ENCODE measurements at places on chromosomes 16 and 17. TPM values are rescaled to one million over a fixed set of nuclear protein-coding genes. Genes with fewer than 3 reads are reported as not detected.

GRCh38 chr16:85730186-85730465 is 20.8 kb downstream of the C16orf74 start:
- no peak for DNase-seq

- no peak for DNase-seq
Measured at GRCh38 chr17:71978435-71978834, 142.4 kb upstream of the SOX9 start.

- DNase-seq, result no peak
Measured at GRCh38 chr17:20116683-20117309, 107.6 kb downstream of the SPECC1 start.

- DNase-seq, result no peak
Measured at GRCh38 chr16:57252148-57252721, 7.2 kb downstream of the ARL2BP start.

DNA sequence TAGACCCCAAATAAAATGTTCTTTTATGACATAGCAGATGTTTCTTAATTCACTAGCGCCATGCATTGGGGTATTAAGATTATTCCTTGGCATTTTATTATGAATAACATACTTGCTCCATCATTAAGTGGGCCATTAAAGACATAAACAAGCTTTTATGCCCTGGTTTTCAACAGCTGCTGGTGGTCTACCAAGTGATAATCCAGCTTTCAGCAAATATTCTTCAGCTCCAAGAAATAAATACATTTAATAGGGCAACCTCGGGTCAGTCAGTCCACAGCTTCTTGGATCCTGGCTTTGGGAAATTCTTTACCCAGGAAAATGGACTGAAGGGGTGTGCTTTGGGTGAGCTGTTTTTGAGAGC is 217.3 kb upstream of the IRX3 start:
- DNase-seq, result no peak

Gene GCGR
- not detected for total RNA-seq

DNA sequence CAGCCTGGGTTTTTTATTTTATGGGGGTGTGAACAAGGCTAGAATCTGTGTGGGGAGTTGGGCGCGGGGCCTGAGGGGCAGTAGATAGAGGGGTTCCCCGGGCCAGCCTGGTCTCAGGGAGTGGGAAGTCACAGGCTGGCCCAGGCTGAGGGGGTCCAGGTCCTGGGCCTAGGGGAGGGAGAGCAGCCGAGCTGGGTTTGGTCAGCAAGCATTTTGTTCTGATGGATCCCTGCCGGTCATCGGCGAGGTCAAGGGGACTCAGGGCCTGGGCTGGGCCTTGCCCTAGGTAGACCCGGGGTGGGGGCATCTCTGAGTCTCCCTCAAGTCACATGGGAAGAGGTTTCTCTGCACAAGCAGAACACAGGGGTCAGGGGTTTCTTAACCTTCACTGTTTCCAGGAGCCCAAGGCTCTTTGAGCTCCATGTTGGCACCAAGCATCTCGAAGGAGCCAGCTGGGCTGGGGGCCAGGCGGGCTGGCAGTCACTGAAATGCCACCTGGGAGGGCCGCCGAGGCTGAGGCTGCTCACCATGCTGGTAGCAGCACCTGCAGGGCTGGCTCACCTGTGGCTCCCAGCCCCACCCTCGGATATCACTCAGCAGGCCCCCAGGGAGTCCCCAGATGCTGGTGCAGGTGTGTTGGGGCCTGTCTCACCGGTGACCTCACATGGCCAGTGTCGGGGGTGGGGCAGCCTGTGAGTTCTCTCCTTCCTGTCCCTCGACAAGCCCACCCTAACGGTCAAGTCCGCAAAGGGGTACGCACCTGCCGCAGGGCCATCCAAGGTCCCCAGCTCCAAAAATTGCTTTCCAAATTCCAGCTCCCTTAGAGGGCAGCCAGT is 41.0 kb downstream of the SLC7A5 start:
- no peak for DNase-seq

Gene VAT1L
- total RNA-seq, result 18.8 TPM

Gene ZFPM1
- 5.1 TPM for total RNA-seq

DNA sequence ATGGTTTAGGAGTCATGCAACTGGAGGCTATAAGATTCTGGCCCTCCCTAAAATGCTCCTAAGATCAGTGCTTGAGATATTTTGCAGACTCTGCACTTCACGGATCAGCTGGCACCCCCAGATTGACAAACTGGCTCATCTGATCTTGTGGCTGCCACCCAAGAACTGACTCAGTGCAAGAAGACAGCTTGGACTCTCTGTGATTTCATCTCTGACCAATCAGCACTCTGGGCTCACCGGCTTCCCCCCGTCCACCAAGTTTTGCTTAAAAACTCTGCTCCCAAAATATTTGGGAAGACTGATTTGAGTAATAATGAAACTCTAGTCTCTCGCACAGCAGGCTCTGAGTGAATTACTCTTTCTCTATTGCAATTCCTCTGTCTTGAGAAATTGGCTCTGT is 26.3 kb upstream of the CCL2 start:
- no peak for DNase-seq

Gene LRRC45
- total RNA-seq, result 6.0 TPM

DNA sequence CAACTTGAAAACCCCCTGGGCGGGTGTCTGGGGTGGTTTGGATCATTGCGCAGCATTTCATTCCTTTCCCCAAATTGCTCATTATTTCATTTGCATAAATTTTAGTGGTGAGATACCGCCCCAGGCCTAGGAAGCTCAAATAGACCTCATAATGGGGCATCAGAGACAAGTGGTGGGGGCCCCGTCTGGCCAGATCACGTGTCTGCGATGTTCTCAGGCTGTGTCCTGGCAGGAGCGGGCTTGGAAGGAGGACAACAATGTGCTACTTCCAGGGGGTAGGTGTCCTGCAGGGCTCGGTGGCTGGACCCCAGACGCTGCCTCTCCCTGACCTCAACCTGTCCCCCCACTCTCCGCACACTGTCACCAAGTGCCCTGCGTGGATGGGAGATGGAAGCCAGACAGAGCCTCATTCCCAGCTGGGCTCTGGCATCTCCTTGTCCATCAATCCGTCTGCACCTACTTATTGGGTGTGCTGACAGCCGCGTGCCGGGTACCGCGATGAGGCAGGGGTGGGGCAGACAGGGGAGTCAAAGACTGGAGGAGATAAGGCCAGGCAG is 116.9 kb downstream of the NTN1 start:
- DNase-seq, result peak; percentile 82

DNA sequence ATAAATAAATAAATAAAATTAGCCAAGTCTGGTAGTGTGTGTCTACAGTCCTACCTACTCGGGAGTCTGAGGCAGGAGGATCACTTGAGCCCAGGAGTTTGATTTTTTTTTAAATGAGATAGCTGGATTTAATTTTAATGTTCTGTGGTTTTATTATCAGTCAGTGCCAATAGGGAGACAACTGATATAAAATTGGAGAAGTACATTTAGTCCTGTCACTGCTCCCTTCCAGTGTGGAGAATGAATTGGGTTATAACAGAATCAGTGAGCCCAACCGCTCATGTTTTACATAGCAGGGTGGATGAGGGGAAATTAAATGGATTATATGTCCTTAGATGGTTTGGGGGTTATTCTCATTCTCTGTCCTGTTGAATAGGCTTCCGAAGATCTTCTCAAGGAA is 6.2 kb downstream of the NME1 start:
- no peak for DNase-seq

Gene TBC1D3
- total RNA-seq, result not detected

Gene NLE1
- 4.2 TPM for total RNA-seq

GRCh38 chr17:49596613-49597244 is 21.1 kb downstream of the NXPH3 start:
- DNase-seq, result no peak

GRCh38 chr17:57856792-57857620 is 7.2 kb upstream of the MRPS23 start:
- DNase-seq, result no peak

GRCh38 chr17:32558997-32559650 is 72.3 kb downstream of the CDK5R1 start:
- DNase-seq, result no peak

DNA sequence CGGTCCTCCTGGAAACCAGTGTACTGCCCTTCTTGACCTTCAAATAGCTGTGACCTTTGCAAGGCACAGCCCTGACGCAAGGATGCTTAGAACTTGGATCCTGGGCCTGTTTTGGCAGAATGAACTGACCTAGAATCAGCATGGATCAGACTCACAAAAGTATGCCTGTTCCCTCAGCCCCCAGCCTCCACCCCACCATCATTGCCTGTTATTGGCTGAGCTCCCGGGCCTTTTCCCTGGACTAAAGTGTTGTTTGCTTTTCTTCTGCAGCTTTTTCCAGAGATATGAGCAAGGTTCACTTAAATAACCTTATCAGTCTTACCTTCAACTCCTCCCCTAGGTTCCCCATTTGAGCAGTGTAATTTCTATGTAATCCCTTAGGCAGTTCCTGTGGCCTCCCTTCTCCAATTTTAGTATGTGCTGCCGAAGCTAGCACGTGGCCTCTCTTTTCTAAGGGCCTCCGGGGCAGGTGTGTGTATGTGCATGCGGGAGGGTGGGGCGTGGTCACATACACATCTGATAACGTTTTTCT is 347.4 kb downstream of the MAF start:
- DNase-seq, result no peak

DNA sequence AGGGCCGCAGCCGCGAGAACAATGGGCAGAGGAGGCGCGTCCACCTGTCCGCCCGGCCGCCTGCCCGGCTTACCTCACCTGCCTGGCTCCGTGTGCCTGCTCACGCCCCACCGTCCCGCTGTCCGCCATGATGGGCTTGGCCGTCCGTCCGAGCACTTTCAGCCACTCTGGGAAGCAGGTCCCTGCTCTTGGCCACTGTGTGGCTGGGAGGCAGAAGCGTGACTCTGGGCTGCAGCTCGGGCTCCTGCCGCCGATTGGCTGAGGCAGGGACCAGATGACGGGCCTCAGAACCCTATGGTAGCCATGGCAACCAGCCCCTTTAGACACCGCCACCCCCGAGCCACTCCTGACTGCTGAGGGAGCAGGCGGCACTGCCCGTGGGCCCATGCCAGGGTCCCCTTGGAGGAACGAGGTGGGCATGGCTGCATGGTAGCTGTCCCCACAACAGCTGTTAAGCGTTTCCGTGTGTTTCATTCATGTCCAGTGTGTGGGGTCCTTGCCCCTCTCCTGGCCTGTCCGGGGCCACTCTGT is 8.9 kb upstream of the AXIN1 start:
- no peak for DNase-seq

GRCh38 chr16:84156342-84156784 is 11.3 kb downstream of the DNAAF1 start:
- no peak for DNase-seq

GRCh38 chr16:6684076-6684673 is 648.5 kb upstream of the RBFOX1 start:
- no peak for DNase-seq

DNA sequence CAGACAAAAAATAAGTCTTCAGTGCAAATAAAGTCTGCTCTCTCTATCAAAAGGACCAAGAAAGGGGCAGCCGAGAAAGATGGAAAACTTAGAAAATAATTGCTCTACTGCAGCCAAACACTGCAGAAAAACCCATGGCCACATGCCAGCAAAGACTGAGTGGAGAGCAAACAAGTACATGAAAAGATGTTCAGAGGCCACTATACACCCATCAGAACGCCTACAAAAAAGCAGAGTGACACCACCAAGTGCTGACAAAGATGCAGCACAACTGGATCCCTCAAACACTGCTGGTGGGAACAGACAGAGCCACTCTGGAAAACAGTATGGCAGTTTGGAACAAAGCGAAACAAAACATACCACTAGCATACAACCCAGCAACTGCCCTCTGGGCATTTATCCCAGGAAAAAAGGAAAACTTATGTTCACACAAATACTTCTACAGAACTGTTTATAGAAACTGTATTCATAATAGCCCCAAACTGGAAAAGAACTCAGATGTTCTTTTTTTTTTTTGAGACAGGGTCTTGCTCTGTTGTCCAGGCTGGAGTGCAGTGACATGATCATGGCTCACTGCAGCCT is 36.7 kb downstream of the KIAA0753 start:
- DNase-seq, result no peak

GRCh38 chr17:17694169-17695081 is 13.2 kb downstream of the RAI1 start:
- peak; percentile 80 for DNase-seq

DNA sequence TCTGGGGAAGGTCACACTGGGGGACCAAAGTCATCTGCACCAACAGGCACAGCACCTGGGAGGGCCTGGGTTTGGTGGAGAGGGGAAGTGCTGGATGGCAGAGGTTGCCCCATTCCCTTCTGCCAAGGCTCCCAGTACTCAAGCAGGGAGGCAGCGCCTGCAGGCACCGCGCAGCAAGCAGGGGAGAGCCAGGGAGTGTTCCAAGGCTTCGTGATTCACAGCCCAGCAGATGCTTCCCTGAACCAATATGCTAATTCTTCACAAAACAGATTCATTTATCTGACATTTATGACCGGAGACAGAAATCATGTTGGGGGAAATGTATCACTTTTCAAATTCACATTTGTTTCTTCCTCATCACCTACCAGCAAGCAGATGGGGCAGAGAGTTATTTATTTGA is 13.4 kb upstream of the CDH5 start:
- no peak for DNase-seq

DNA sequence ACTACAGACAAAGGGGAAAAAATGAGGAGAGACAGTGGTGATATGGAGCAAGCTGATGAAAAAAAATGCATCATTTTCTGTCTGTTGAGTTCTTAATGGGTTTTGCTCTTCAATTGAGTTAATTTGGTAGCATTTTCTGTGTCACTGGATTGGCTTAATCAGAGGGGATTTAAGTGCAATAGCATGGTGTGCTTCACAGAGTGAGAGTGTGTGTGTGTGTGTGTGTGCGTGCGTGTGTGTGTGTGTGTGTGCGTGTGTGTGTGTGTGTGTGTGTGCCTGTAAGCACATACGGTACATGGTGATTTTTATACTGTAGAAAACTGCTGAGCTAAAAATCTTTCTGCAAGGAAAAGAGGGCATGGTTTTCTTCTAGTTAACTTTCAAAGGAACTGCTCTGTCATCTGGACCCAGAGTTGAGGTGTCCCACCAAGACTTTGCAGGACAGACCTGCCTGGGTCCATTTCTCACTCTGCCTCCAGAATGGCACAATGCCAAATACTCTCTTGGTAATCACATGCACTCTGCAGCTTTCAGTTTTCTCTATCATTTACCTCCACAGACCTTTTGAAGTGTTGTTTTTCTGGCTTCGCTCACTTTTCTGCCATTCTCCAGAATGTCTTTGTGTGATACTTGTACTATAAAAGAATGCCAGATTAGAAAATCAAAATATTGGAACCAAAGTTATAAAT is 952.6 kb upstream of the SOX9 start:
- DNase-seq, result no peak

GRCh38 chr16:12002447-12003006 is 26.0 kb downstream of the SNX29 start:
- DNase-seq, result peak; percentile 37

Gene TBC1D3I
- not detected for total RNA-seq

DNA sequence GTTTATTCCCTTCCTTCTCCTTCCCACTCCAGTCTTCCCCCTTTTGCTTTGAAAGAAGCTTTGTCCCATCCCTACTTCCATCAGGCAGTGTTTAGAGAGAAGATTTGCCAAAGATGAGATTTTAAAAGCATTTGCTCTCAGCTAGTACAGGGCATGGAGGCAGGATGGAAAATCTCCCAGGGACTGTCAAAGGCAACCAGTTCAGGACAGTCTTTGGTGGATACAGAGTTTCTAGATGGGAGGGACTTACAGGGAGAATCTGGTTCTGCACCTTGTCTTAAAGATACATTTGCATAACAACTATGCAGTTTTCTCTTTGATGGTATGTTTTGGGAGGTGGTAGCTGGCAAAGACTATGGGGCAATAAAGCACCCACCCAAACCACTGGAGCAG is 26.2 kb downstream of the CHD9 start:
- no peak for DNase-seq

Gene ZG16B
- not detected for total RNA-seq

- no peak for DNase-seq
Measured at GRCh38 chr16:3645504-3646347, 8.8 kb upstream of the DNASE1 start.

GRCh38 chr16:63983401-63983800 is 1138.5 kb downstream of the CDH11 start:
- DNase-seq, result no peak

All from heart left ventricle (tissue), 16 donors.